ENCODE measurements at places on chromosomes 2 and 18.

GRCh38 chr2:191866675-191867506, 20.0 kb upstream of the CAVIN2 start:
- no peak for DNase-seq

- DNase-seq = no peak
These were observed 187.1 kb downstream of the NRP2 start for GRCh38 chr2:205869439-205869838.

GRCh38 chr2:20196657-20197161, 28.2 kb downstream of the SDC1 start:
- no peak for DNase-seq

GRCh38 chr18:34358923-34359322, 134.2 kb upstream of the NOL4 start:
- DNase-seq = no peak

DNA sequence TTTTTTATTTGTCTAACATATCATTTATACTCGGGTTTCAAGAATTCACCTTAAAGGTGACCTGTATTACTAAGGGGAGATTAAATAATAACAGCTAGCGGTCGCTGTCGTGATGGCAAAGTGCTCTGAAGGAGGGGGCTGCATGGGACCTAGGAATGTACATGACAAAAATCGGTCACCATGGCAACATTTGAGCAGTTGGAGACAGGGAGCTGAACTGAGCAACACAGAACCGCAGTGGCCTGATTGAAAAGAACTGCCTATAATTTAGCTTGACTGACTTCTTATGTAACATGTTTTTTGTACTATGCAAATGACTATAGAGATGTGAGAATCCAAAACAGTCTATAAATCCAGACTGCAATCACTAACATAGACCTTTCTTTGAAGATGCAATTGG, 34.3 kb upstream of the EPHA4 start:
- no peak for DNase-seq

DNA sequence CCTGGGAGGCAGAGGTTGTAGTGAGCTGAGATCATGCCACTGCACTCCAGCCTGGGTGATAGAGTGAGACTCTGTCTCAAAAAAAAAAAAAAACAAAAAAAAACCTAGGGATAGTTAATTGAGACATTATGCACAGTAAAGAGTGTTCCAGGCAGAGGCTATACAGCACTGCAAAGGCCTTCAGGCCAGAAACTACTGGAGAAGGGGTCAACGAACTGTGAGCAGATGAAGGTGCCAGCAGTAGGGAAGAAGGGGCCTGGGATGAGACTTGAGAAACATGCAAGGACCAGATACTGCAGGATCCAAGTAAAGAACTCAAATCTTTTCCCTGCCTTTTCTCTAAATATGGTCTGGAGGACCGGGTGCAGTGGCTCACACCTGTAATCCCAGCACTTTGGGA, 26.0 kb upstream of the PCBP1 start:
- DNase-seq = no peak

- DNase-seq = no peak
These were observed 106.7 kb downstream of the MEIS1 start for GRCh38 chr2:66541646-66542045.

GRCh38 chr2:138078153-138078552, 113.9 kb downstream of the HNMT start:
- no peak for DNase-seq

- no peak for DNase-seq
These were observed 1.7 kb downstream of the RBMS1 start for GRCh38 chr2:160491911-160492371.

DNA sequence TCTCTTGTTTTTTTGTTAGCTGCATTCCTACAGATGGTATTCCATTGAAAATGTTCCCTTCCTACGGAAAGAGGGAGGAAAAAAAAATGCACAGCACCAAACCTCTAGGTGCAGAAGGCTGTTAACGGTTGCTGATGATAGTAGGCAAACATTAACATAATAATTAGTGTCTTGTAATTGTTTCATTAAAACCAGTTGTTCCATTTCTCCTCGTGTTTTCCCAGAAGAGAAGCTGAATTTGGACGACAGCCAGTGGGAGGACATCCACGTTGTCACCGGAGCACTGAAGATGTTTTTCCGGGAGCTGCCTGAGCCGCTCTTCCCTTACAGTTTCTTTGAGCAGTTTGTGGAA, 494.7 kb downstream of the ARHGAP15 start:
- DNase-seq = no peak

- no peak for DNase-seq
These were observed 101.6 kb upstream of the TTN start for GRCh38 chr2:178908810-178909209.

GRCh38 chr2:9694661-9695234, 64.0 kb upstream of the YWHAQ start:
- no peak for DNase-seq

- DNase-seq = no peak
These were observed 325.5 kb upstream of the MEIS1 start for GRCh38 chr2:66109419-66109818.

GRCh38 chr2:112869258-112869842, 32.8 kb upstream of the IL1B start:
- peak; percentile 19 for DNase-seq

DNA sequence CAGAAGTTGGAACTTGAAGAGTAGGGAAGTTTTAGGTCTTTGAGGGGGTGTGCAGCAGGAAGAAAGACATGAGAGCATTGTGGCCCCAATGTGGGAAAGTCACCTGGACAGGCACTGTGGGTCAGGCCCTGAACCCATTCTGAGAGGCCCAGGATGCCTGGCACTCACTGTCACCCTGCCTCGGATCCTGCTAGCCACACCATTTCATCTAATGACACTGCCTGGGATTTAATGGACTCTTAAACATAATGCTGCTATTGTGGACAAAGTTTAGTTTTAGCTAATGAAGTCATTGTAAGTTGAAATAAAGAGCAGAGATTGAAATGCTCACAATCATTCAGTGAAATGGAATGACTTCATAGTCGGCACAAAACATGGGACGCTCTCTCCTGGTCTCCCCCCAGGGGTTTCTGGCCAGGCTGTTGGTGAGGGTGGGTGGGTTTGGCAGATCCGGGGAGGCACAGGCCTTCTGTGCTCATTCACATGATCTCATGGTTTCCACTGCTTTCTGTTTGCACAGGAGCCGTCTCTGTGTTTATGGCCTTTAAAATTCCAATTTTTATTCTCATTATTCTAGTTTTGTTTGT, 141.8 kb upstream of the KLHL29 start:
- DNase-seq = no peak

DNA sequence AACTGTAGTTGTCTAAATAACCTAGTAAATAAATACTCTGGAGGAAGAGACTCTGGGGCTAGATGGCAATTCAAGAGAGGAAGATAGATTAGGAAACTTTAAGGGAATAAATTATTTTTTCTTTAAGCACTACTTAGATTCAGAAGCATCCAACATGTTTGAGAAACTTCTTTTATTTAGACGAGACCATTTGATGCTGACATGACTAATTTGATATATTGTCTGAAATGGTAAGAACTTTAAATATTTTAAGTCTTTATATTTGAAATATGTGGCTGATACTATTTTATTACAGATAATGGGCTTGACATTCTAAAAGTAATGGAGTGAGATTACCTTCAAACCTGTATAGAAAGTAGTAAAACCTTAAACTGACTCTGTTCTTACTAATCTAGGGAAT, 36.4 kb downstream of the PPIG start:
- no peak for DNase-seq

GRCh38 chr2:17299891-17300540, 218.2 kb downstream of the RAD51AP2 start:
- DNase-seq = no peak

- no peak for DNase-seq
These were observed 247.7 kb downstream of the GLI2 start for GRCh38 chr2:120983344-120983743.

DNA sequence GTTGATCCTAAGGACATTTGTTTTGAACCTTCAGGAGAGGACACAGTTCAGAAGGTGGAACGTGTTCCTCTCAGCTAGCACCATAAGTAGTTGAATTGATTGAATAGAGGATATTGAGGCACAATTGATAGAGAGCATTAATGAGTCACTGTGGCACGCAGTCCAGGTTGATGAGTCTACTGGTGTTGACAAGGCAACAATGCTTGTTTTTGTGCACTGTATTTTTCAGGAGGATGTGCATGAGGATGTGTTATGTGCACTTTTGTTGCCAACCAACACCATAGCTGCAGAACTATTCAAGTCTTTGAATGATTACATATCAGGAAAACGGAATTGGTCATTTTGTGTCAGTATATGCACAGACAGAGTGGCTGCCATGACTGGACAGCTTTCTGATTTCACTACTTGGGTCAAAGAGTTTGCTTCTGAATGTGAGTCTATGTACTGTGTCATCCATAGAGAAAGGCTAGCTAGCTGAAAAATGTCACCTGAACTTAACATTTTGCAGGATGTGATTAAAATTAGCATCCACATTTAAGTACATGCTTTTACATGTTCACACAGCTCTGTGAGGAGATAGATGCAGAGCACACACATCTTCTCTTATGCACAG, 140.1 kb upstream of the B3GNT2 start:
- no peak for DNase-seq

DNA sequence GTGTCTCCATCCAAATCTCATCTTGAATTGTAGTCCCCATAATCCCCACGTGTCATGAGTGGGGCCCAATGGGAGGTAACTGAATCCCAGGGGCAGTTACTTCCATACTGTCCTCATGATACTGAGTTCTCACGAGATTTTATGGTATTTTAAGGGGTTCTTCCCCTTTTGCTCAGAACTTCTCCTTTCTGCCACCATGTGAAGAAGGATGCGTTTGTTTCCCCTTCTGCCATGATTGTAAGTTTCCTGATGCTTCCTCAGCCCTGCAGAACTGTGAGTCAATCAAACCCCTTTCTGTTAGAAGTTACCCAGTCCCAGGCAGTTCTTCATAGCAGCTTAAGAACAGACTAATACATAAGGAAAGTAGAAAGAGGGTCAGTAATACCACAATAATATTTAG, 480.4 kb downstream of the KCNJ3 start:
- no peak for DNase-seq

DNA sequence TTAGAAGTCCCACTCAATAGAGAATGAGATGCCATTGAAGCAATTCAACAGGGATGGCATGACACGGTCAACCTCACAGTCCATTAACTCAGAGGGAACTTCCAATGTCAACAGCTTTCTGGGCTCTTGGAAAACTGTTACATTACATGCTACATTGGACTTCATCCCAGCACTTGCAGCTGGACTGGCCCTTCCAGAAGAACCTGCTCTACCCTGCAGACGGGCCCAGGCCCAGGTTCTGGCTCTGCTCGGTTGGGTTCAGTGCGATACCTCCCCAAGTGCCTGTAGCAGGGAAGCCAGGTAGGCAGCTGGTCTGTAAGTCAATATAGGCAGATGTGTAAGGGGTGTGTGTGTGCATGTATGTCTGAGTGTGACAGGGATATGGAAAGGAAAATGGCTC, 12.9 kb downstream of the LAMA1 start:
- no peak for DNase-seq

- no peak for DNase-seq
These were observed 39.7 kb downstream of the DHX57 start for GRCh38 chr2:38835990-38836389.

GRCh38 chr2:57552885-57553284, 493.7 kb upstream of the VRK2 start:
- DNase-seq = no peak

- DNase-seq = no peak
These were observed 47.1 kb upstream of the CCBE1 start for GRCh38 chr18:59744271-59744721.
